GM12878 (cell line): ENCODE measurements at places on chromosomes 5 and 9.

GRCh38 chr5:82694711-82695285, 382.4 kb downstream of the TMEM167A start:
- DNase-seq = no peak

DNA sequence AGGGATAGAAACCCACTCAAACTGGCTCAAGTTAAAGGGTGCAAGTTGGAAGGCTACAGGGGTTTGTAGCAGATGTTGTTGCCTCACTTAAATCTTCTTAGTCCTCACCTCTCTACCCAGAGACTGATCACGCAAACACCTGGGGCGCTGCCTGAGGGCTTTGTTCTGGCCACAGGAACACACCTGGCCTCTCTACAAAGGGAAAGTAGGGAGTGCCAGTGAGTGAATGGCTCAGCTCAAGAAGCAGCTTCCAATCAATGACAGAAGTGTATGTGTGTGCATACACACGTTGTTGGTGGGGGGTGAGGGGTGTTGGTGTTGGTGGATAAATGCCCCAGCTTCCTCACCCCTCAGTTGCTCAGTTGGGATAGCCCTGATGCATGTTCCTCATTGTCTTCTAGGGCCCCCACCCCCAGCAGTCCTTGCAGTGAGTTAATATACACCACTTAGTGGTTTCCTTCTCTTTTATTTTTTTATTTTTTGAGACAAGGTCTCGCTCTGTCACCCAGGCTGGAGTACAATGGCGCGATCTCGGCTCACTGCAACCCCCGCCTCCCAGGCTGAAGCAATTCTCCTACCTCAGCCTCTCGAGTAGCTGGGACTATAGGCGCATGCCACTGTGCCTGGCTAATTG, 30.6 kb upstream of the CTNNA1 start:
- no peak for DNase-seq

DNA sequence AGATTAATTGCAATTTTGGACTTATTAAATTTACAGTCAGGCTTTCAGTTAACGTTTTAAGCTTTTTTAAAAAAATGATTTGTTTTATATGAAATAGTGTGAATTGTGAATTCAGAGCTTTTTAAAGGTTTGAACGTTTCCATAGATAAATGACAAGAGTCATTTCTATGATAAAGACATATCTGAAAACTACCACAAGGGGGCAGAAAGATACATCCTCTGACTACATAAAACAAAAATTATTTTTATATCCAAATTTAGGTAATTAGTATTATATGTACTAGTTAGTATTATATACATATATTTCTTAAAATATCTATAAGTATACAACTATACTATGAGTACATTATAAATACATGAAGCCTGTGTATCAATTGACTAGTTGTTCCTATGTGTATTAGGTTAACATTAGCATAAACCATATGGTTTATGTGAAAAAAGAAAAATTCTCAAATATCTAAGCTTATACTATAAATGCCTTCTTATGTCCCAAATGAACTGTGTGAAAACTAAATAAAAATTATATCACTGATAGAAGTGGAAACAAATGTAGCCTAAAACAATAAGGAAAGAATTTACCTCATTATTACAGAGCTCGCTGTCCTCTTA, 155.2 kb downstream of the MEF2C start:
- DNase-seq = no peak

GRCh38 chr5:171635028-171635427, 150.6 kb upstream of the SMIM23 start:
- no peak for DNase-seq

DNA sequence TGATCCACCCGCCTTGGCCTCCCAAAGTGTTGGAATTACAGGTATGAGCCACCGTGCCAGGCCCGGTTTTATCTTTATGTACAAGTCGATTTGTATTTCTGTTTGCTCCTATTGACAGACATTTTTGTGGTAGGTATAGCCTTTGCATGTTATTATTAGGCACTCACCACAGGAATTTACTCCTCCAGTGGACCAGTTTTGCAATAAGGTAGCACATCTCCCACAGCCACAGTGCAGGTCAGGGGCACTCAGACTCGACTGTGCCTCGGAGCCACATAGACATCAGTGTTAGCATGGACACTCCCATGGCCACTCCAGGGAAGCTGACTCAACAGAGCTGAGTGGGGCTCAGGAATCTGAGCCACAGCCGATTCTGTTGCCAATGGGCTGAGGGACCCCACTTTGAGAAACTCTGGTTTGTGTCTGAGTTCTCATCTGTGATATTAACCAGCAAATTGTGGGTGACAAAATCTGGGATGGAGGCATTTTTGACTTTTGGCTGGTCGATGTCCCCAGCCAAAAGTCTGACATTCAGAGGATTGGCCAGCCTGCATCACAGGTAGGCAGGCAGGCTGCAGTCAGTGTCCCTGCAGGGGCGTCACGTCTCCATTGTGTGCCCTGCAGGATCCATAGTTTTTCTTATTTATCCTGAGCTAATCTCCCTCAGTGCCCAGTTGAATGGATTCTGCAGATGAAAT, 15.0 kb upstream of the SHB start:
- no peak for DNase-seq

GRCh38 chr5:34501016-34501415, 155.1 kb upstream of the RAI14 start:
- no peak for DNase-seq

DNA sequence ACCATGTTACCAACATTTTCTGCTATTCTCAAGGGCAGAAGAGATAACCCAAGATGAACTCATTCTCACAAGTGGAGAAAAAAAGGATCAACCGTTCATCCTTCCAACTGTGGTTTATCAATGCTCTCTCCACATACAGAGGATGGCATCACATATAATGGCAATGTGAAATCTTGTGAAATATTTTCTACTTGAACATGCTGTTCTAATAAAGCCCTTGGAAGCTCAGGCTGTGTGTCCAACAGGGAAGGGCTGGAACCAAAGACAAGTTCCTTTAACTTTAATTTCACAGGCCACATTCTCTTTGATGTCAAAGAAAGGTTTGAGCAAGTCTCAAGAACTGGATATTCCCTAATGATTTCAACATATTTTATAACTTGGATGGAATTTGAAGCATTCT, 230.5 kb downstream of the SPOCK1 start:
- DNase-seq = no peak

- DNase-seq = no peak
Observed at GRCh38 chr5:109610581-109610980, 79.1 kb upstream of the MAN2A1 start.

- DNase-seq = no peak
Observed at GRCh38 chr5:58925627-58926540, 343.0 kb downstream of the RAB3C start.

GRCh38 chr5:68325065-68325580, 109.6 kb downstream of the PIK3R1 start:
- no peak for DNase-seq

- DNase-seq = no peak
Observed at GRCh38 chr5:52909192-52909591, 80.0 kb upstream of the ITGA2 start.

DNA sequence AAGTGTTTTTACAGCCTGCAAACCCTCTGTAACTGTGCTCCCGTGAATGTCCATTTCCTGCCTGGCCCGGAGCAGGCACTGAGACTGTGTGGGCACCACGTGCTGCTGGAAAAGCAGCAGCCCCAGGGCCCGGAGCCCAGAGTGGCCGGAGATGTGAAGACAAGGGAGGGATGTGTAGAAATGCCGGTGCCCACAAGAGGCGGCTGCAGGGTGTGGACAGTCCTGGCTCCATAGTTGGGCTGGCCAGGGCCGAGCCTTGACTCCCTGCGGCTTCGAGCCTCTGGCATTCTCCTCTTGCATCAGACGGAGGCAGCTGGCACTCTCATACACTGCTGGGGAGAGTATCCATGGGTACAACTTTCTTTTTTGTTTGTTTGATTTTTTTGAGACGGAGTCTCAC, 13.2 kb upstream of the GFPT2 start:
- no peak for DNase-seq

DNA sequence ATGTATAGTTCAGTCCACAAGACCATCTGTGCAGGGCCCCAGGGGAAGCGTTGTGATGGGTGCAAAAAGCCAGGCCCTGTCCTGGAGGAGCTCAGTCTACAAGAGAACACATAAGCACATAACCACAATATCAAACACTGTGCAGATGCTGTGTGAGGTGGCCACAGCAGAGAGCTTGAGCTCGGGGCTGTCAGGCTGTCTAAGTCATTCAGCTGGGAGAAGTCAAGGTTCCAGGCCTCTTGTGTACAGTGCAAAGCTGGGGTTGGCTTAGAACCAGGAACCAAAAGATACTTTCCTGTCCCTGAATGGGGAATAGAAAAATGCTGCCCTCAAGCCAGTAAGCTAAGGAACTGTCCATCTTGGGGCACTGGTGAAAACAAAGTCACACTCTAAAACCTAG, 75.0 kb downstream of the PRDM6 start:
- no peak for DNase-seq

DNA sequence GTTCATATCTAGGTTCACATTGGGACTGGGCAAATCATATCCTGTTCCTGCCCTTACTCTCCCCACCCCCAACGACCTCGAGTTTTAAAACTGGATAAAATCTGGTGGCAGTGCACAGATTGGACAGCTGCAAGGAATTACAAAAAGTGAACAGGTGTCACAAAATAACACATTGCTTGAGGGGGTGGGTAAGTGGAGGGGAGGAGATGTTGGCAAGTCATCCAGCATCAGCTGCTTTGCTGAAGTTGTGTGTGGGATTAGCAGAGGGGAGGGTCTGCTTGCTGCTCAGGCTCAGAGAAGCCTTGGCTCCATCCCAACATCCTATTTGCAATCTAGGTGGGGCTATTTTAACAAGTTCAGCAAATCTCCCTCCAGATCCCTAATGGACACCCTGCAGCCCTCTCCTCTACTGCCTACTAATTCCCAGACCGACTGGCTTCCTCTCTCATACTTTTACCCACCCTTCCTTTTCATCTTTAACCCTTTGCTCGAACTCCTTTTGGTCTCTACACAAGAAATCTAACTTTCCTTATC, 39.8 kb upstream of the SLC24A2 start:
- no peak for DNase-seq

DNA sequence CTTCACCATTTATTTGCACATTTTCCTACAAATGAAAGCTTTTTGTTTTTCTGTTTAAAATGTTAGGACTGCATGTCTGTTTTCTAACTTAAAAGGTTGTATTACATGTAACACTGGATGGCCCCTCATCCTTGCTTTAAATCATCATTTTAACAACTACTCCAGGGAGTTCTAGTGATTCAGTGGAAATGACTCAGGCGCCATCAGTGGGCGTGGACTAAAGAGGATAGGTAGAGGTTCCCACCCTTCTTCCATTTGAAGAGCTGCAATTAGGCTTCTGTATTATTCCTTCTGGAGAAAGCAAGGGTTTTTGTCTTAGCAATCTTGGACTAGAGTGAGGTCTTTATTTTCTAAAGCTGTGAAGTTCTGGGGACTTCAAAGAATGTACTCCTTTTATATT, 213.7 kb downstream of the TMEM38B start:
- no peak for DNase-seq

DNA sequence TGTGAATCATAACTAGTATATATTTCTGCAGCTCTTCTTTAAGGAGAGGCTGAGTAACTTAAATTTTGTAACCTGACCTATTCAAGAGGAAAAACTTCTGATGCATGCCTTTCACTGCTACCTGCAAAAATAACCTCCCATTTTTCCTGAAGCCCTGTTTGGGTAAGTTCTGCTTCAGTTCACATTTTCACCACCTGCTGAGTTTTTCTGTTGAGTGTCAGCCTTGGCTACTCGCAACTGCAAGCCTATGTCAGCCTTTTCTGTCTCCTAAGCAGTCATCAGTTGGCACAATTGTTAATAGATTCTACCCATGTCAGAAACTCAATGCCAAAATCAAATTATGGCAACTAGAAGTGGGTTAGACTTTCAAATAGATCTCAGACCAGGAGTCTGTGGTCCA, 8.2 kb upstream of the TNFAIP8 start:
- no peak for DNase-seq

DNA sequence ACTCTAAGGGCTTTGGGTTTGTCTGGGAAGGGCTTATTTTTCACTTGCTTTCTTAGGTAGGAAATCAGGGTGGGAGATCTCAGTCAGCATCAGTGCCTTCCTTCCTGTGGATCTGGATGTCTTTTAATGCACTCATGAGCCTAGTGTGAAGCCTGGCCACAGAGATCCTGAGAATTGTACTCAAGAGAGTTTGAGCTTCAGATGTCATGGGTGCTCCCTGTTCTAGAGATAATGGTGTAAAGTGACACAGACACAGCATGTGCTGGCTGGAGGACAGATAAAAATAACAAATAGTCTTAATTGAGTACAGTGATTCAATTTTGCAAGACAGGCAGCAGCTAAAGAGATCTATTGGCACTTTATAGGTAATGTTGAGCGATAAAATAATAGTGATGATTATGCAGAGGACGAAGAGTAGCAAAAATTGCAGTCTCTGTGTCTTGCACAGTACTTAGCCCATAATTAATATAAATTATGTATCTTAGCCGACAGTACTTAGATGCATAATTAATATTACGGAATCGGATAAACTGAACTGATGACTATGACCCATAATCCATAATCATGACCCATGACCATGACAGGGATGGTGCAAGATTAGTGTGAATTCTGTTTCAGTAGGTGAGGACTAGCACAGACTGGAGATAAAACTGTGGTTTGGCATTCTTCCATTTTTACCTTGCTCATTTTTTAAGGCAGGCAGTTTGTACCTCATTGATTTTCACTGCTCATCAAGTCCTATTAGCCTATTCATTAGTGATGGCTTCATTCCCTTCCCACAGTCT, 408.7 kb upstream of the PIK3R1 start:
- no peak for DNase-seq

DNA sequence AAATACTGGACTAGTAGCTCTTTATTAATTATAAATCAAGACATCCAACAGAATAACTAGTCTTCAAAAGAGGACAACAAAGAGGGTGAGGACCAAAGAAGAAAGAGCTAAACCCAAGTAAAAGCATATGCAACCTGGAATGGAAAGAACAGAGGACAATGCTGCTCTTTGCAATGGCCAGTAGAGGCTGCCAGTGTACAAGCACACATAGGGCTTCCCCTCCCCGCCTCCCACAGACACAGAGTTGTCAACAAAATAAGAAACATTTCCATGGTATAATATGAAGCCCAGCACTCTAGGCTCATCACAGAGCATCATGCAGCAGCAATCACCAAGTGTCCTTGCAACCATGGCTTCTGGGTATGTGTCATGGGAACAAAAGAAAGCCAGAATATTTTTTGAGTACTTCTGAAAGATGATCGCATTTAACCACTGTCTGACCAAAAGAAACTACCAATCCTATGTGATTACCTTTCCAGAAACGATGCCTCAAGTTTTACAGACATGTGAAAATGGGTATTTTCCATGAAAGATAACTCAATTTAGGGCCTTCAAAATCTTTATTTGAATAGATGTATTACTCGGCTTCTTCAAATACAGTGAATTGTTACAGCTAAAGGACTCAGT, 58.1 kb downstream of the RFX3 start:
- no peak for DNase-seq
